ENCODE measurements at places on chromosomes 1 and 21. TPM values are rescaled to one million over a fixed set of nuclear protein-coding genes. Genes with fewer than 3 reads are reported as not detected.

- H3K4me1 ChIP-seq, result peaks cover 9% of the 10 kb centered on the region
- peak; percentile 29 for DNase-seq
- H3K27ac ChIP-seq, result no peak overlapping the region
- H3K4me3 ChIP-seq, result no peak overlapping the region
- H3K27me3 ChIP-seq, result no peaks in the 10 kb centered on the region
Observed at GRCh38 chr1:219265026-219265515, 91.4 kb downstream of the LYPLAL1 start.

- no peaks in the 10 kb centered on the region for H3K36me3 ChIP-seq
- no peaks in the 10 kb centered on the region for H3K4me1 ChIP-seq
- no peak overlapping the region for H3K4me3 ChIP-seq
- no peak for DNase-seq
- no peaks in the 10 kb centered on the region for H3K27me3 ChIP-seq
Observed at GRCh38 chr1:61432616-61433388, 292.1 kb downstream of the TM2D1 start.

DNA sequence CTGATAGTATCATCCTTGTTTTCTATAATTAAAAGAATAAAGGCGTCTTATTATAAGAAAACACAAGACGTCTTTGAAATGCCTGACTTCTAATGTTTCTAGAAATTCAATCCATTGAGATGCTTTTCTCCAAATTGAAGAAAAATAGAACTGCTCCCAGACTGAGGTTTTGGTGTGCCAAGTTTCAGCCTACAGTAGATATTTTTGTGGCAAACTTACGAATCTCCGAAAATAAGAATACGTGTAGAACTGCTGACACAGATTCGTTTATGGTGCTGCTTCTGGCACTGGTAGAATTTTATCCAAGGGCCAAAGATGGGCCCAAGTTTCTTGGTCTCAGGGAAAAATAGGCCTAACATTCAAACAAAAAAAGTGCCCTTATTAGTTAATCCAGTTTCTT, 554.5 kb upstream of the NR5A2 start:
- no peaks in the 10 kb centered on the region for H3K4me1 ChIP-seq
- no peak overlapping the region for H3K27ac ChIP-seq

- no peaks in the 10 kb centered on the region for H3K36me3 ChIP-seq
- H3K27ac ChIP-seq, result no peak overlapping the region
- no peak overlapping the region for H3K4me3 ChIP-seq
- H3K4me1 ChIP-seq, result no peaks in the 10 kb centered on the region
Observed at GRCh38 chr1:36440646-36441045, 9.6 kb downstream of the OSCP1 start.

- no peak overlapping the region for H3K27ac ChIP-seq
- H3K27me3 ChIP-seq, result no peaks in the 10 kb centered on the region
- no peaks in the 10 kb centered on the region for H3K4me1 ChIP-seq
- no peak overlapping the region for H3K4me3 ChIP-seq
- no peaks in the 10 kb centered on the region for H3K36me3 ChIP-seq
- no peak for DNase-seq
Observed at GRCh38 chr1:80678438-80678837, 1122.3 kb upstream of the ADGRL2 start.

DNA sequence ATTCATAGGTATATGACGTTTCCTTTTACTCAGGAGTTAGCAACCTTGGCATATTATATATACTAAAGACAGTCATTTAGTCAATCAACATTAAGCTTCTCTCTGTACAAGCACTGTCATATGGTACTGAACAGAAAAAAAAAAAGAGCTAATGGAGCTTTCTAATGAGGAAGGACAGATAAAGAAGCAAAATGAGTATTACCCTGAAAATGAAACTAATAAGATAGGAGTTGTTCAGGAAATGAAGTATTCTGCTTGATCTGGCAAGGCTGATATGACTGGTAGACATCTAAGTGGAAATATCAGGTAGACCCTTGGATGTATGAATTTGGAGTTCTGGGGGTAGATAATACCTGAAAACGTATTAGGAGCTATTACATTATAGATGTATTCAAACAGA, 4.3 kb upstream of the IKBKE start:
- H3K27ac ChIP-seq, result no peak overlapping the region
- H3K4me3 ChIP-seq, result no peak overlapping the region
- H3K27me3 ChIP-seq, result no peaks in the 10 kb centered on the region

- H3K4me1 ChIP-seq, result no peaks in the 10 kb centered on the region
- no peaks in the 10 kb centered on the region for H3K36me3 ChIP-seq
- H3K4me3 ChIP-seq, result no peak overlapping the region
- no peak overlapping the region for H3K27ac ChIP-seq
- peaks cover 8% of the 10 kb centered on the region for H3K27me3 ChIP-seq
Observed at GRCh38 chr1:11708554-11709350, 17.2 kb downstream of the DRAXIN start.

GRCh38 chr1:93081716-93082115, 2.6 kb downstream of the MTF2 start:
- H3K36me3 ChIP-seq, result peaks cover 10% of the 10 kb centered on the region
- H3K4me3 ChIP-seq, result peak overlapping the region; percentile 97
- H3K4me1 ChIP-seq, result peaks cover 25% of the 10 kb centered on the region
- H3K27me3 ChIP-seq, result no peaks in the 10 kb centered on the region
- H3K27ac ChIP-seq, result peak overlapping the region; percentile 76

GRCh38 chr1:111833334-111833733, 77.6 kb downstream of the DDX20 start:
- no peaks in the 10 kb centered on the region for H3K27me3 ChIP-seq
- no peak overlapping the region for H3K27ac ChIP-seq
- no peaks in the 10 kb centered on the region for H3K36me3 ChIP-seq

DNA sequence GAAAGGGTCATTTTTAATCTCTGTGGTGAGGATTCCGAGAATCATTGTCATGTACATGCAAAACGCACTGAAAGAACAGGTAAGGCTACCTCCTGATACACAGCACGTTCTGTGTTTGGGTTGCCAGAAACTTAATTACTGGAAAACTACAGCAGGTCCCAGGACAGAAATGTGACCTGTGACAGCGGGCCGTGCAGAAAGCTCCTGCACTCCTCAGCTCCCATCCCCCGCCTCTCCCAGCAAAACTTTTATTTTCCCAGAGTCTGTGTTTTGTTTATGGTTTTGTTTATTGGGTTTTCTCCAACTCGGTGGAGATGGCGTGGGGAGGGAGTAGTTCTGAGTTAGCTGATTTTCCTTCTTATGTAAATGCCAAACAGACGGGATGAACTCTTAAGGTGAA, 44.7 kb downstream of the SLC44A3 start:
- no peaks in the 10 kb centered on the region for H3K36me3 ChIP-seq
- H3K27me3 ChIP-seq, result no peaks in the 10 kb centered on the region
- H3K4me1 ChIP-seq, result peaks cover 47% of the 10 kb centered on the region
- H3K27ac ChIP-seq, result peak overlapping the region; percentile 97
- DNase-seq, result peak; percentile 38

GRCh38 chr1:193085263-193085662, 20.0 kb downstream of the GLRX2 start:
- H3K27ac ChIP-seq, result no peak overlapping the region
- H3K27me3 ChIP-seq, result no peaks in the 10 kb centered on the region
- no peak overlapping the region for H3K4me3 ChIP-seq
- H3K36me3 ChIP-seq, result peaks cover 44% of the 10 kb centered on the region

DNA sequence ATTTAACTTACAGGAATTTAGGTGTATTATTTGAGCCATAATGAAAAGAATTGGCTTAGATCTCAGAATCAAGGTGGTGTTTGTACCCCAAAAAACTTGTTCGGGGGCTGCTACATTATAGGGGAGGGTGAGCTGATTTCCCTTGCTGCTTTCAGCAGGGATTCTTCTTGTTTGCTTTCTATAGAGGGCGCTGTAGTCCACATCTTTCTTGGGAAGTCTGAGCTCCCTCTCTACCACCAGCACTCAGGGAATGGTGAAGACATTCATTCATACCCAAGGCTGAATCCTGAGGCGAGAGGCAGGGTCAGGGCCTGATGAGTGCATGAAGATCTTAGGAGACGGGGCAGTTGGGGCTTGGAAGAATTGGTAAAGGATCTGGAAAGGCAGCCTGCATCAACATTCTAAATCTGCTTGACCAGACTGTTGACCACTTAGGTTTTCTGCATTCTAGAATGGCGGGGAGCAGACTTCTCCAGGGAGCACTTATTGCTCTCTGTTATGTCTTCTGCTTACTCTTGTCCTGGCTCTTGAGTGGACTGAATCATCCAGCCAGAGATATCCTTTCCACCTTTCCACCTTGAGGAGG, 18.9 kb downstream of the SPATA46 start:
- H3K4me1 ChIP-seq, result no peaks in the 10 kb centered on the region
- H3K4me3 ChIP-seq, result no peak overlapping the region
- no peaks in the 10 kb centered on the region for H3K27me3 ChIP-seq

DNA sequence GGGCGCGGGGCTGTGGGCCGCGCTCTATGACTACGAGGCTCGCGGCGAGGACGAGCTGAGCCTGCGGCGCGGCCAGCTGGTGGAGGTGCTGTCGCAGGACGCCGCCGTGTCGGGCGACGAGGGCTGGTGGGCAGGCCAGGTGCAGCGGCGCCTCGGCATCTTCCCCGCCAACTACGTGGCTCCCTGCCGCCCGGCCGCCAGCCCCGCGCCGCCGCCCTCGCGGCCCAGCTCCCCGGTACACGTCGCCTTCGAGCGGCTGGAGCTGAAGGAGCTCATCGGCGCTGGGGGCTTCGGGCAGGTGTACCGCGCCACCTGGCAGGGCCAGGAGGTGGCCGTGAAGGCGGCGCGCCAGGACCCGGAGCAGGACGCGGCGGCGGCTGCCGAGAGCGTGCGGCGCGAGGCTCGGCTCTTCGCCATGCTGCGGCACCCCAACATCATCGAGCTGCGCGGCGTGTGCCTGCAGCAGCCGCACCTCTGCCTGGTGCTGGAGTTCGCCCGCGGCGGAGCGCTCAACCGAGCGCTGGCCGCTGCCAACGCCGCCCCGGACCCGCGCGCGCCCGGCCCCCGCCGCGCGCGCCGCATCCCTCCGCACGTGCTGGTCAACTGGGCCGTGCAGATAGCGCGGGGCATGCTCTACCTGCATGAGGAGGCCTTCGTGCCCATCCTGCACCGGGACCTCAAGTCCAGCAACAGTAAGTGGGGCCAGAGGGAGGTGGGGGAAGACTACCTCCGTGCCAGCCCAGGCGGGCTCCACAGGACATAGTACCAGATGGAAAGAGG, 808 bp downstream of the MAP3K21 start:
- no peaks in the 10 kb centered on the region for H3K4me1 ChIP-seq
- peaks cover 29% of the 10 kb centered on the region for H3K27me3 ChIP-seq
- no peak overlapping the region for H3K27ac ChIP-seq
- no peaks in the 10 kb centered on the region for H3K36me3 ChIP-seq
- DNase-seq, result peak; percentile 47

- DNase-seq, result peak; percentile 72
- peaks cover 3% of the 10 kb centered on the region for H3K4me1 ChIP-seq
- no peaks in the 10 kb centered on the region for H3K36me3 ChIP-seq
- no peaks in the 10 kb centered on the region for H3K27me3 ChIP-seq
- no peak overlapping the region for H3K27ac ChIP-seq
Observed at GRCh38 chr21:31136891-31137290, 98.6 kb upstream of the KRTAP19-8 start.

The ANKRD34A gene
- polyA plus RNA-seq, result 2.3 TPM

The CCDC181 gene
- polyA plus RNA-seq, result not detected

The DENND4B gene
- 4.0 TPM for polyA plus RNA-seq

The NBPF4 gene
- not detected for polyA plus RNA-seq

The TOMM20 gene
- 74.9 TPM for polyA plus RNA-seq

The DHX9 gene
- 67.6 TPM for polyA plus RNA-seq

The TPTE gene
- not detected for polyA plus RNA-seq

Measured in GM23248 (cell line).